WTC11 (cell line): ENCODE measurements at places on chromosomes 13 and 19. TPM values are rescaled to one million over a fixed set of nuclear protein-coding genes. Genes with fewer than 3 reads are reported as not detected.

DNA sequence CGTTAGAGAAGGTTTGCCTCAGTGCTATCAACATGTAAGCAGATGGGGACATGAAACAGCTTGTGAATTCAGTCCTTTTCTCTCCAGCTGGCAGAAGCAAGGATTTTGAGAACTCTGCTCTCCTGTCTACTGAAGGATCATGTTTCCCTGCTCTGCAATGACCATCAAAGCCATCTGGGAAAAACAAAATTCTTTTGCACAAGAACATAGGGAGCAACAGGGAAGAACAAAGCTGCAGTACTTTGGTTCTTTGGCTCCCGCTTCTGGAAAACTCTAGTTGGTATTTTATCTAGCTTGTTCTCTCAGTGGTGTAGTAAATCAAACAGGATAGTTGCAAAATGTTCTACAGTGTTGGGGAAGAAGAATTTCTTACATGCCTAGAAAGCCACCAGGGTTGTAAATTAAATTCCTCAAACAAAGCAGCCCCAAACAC is 270.4 kb downstream of the ENOX1 start:
- no peak overlapping the region for H3K4me3 ChIP-seq
- DNase-seq: no peak
- H3K27me3 ChIP-seq: no peaks in the 10 kb centered on the region

GARRE1 gene
- 16.7 to 20.8 TPM (median 19.8 TPM) in 3 replicates for total RNA-seq

OR10H4 gene
- total RNA-seq: not detected in 3 replicates

TMEM255B gene
- total RNA-seq: 4.7 to 5.9 TPM (median 4.8 TPM) in 3 replicates

DNA sequence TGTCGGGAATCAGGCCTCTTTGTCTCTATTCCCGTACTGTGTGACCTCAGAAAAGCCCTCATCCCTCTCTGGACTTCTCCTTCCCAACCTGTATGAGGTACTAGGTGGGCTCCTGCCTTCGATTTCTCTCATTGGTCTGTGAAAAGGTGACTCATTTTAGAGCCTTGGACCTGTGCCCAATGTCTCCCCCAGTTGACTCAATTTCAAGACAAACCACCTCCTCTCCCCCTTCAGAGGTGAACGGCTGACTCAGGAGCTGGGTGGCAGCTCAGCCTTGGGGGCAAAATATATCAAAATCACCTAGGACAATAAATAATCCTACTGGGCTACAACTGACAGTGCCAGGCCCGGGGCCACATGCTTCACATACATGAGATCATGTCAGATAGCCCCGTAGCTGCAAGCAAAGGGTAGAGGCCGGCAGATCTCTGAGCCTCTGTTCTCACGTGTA is 630 bp downstream of the COQ8B start:
- peaks cover 33% of the 10 kb centered on the region for H3K4me1 ChIP-seq
- no peak for DNase-seq
- peak overlapping the region; percentile 99 for H3K27ac ChIP-seq

- no peaks in the 10 kb centered on the region for H3K36me3 ChIP-seq
- no peak overlapping the region for H3K4me3 ChIP-seq
- H3K27me3 ChIP-seq: peaks cover 22% of the 10 kb centered on the region
- no peak overlapping the region for H3K27ac ChIP-seq
- peaks cover 1% of the 10 kb centered on the region for H3K4me1 ChIP-seq
Measured at GRCh38 chr19:35565016-35565856, 1.8 kb upstream of the ATP4A start.

GRCh38 chr19:29387586-29387985 is 138.2 kb upstream of the VSTM2B start:
- H3K27ac ChIP-seq: no peak overlapping the region
- DNase-seq: no peak
- H3K36me3 ChIP-seq: peaks cover 11% of the 10 kb centered on the region
- H3K4me3 ChIP-seq: no peak overlapping the region

DNA sequence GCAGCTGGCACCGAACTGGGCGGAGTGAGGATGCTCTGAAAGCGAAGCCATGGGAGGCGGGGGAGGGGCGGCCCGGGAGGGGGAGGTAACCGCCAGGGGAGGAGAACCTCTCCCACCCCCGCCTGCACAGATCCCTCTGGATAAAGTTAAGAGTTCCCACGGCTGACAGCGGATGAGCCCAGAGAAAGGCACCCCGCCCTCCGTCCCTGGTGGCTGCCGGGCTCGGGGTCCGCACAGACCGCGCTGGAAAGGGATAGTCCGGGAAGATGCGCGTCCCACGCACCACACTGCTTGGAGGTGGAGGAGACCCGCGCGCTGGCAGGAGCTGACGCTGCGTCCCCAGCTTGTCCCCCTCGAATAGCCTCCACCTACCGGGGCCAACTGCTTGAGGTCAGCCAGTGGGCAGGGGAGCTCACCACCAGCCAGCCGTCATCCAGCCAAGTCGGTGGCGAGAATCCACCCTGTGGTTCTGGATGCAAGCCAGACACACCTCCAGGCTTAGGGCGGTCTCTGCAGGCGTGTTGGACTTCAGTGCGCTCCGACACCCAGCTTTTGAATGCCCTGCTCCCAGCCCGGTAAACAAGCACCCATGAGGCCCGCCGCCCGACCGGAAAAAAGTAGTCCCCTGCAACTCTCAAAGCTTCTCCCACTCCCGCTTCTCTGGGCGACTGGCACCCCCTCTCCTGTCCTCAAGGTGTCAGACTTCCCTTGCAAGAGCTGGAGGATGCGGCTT is at the start of gene TRPC4:
Gene TRPC4, minus strand, starts transcription at position 17 of the 733 bp plus-strand sequence. CDS start 86,439 bp downstream, outside the sequence.
- H3K4me3 ChIP-seq: peak within 1 kb of the TSS; percentile 97
- H3K27ac ChIP-seq: peak within 1 kb of the TSS; percentile 66
- peaks cover 21% of the 10 kb centered on the region for H3K27me3 ChIP-seq
- H3K36me3 ChIP-seq: no peaks in the 10 kb centered on the region

GRCh38 chr19:16587833-16588823 is 15.9 kb upstream of the SLC35E1 start:
- H3K4me1 ChIP-seq: peaks cover 74% of the 10 kb centered on the region
- H3K27ac ChIP-seq: peak overlapping the region; percentile 79

GRCh38 chr19:42412227-42412626 is 15.0 kb downstream of the LIPE start:
- H3K27ac ChIP-seq: no peak overlapping the region
- H3K4me3 ChIP-seq: no peak overlapping the region
- H3K27me3 ChIP-seq: peaks cover 90% of the 10 kb centered on the region
- peak; percentile 62 for DNase-seq
- H3K4me1 ChIP-seq: peaks cover 15% of the 10 kb centered on the region

PLK5 gene
- total RNA-seq: 0.60 to 1.4 TPM (median 0.62 TPM) in 3 replicates

CABP5 gene
- total RNA-seq: not detected in 3 replicates

- DNase-seq: no peak
- no peak overlapping the region for H3K4me3 ChIP-seq
- no peaks in the 10 kb centered on the region for H3K36me3 ChIP-seq
- no peaks in the 10 kb centered on the region for H3K27me3 ChIP-seq
- no peaks in the 10 kb centered on the region for H3K4me1 ChIP-seq
Measured at GRCh38 chr19:19758164-19758563, 25.3 kb upstream of the ZNF14 start.

GRCh38 chr19:16180611-16181010 is 4.6 kb upstream of the FAM32A start:
- H3K36me3 ChIP-seq: peaks cover 3% of the 10 kb centered on the region; the same call in 1 of the 2 replicates
- no peak overlapping the region for H3K27ac ChIP-seq
- no peak overlapping the region for H3K4me3 ChIP-seq
- DNase-seq: no peak
- peaks cover 5% of the 10 kb centered on the region for H3K27me3 ChIP-seq

DNA sequence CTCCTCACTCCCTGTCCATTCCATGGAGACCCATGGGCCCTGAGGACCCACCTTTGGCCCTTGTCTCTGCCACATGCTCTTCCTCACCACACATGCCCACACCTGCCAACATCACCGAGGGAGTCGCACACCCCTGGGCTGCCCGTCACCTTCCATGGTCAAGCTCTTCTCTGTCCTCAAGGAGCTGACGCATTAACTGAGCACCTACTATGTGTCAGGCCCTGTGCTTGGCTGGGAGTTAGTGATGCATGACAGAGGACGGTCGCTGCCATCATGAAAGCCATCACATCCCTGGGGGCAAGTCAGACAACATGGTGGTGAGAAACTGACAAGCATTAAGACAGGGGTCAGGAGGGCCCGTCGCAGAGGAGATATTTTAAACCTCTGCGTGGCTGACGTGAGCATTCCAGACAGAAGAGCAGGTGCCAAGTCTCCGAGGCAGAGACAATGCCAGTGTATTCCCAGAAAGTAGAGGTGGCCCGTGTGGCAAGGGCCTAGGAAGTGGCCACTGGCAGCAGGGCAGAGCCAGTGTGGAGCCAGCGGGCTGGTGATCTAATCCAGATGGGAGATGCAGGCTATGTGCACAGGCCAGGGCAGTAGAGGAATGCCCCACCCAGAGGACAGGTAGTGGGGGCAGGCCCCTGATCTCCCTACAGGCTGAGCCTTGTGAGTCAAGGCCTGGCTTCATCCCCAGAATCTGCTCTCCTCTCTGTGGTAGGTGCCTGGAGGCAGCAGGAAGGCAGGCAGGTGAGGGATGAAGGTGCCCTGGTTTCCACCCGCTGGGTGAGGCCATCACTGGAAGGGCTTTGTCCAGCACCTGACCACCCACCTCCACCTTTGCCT is 21.2 kb downstream of the ELAVL1 start:
- H3K27me3 ChIP-seq: no peaks in the 10 kb centered on the region
- 0 out of 2 replicates have a peak overlapping the region, but pooled peaks have one; percentile 73 for H3K27ac ChIP-seq
- H3K4me1 ChIP-seq: no peaks in the 10 kb centered on the region
- peaks cover 65% of the 10 kb centered on the region for H3K36me3 ChIP-seq
- DNase-seq: no peak
- H3K4me3 ChIP-seq: no peak overlapping the region

ZNF780A gene
- 14.5 to 20.5 TPM (median 15.9 TPM) in 3 replicates for total RNA-seq

GRCh38 chr19:6774821-6775707 is 2.6 kb downstream of the VAV1 start:
- H3K4me1 ChIP-seq: peaks cover 6% of the 10 kb centered on the region; the same call in 1 of the 2 replicates
- H3K27me3 ChIP-seq: no peaks in the 10 kb centered on the region
- DNase-seq: no peak
- H3K36me3 ChIP-seq: peaks cover 6% of the 10 kb centered on the region; the same call in 1 of the 2 replicates
- no peak overlapping the region for H3K27ac ChIP-seq

SELENOV gene
- total RNA-seq: 12.6 to 15.4 TPM (median 15.1 TPM) in 3 replicates

DNA sequence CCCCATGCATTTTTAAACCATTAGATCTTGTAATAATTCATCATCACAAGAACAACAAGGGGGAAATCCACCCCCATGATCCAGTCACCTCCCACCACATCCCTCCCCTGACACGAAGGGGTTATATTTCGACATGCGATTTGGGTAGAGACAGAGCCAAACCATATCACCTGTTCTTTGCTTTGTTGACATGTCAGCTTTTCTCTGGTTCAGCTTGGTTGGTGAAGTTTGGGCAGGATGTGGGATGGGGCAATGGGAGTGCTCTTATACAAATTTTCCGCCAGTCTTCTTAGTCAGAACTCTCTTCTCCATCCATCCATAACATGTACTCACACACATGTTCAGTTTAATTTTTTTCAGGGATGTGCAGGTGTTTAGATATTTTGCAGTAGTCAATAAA is 12.9 kb downstream of the TPP2 start:
- H3K27ac ChIP-seq: no peak overlapping the region
- H3K27me3 ChIP-seq: no peaks in the 10 kb centered on the region
- peaks cover 55% of the 10 kb centered on the region for H3K36me3 ChIP-seq
- no peak overlapping the region for H3K4me3 ChIP-seq
- H3K4me1 ChIP-seq: no peaks in the 10 kb centered on the region
- no peak for DNase-seq

DNA sequence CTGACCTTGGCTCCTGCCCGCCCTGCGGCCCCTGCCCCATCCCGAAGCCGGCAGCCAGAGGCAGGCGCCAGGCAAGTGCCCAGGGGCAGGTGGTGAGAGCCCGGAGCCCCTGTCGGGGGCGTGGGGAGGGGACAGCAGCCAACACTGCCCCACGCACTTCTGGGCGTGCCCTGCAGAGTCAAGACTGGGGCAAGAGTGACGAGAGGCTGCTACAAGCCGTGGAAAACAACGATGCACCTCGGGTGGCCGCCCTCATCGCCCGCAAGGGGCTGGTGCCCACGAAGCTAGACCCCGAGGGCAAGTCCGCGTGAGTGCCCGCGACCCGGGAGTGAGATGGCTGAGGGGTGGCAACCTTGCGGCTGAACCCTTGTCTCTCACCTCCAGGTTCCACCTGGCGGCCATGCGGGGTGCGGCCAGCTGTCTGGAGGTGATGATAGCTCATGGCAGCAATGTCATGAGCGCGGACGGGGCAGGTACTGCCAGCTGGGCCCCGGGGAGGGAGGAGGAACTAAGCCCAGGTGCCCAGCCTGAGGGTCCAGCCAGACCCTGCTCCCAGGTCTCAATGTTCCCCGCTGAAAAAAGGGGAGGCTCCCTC is 17.3 kb downstream of the ANKRD24 start:
- H3K27ac ChIP-seq: no peak overlapping the region
- H3K27me3 ChIP-seq: peaks cover 49% of the 10 kb centered on the region
- H3K36me3 ChIP-seq: peaks cover 5% of the 10 kb centered on the region; the same call in 1 of the 2 replicates
- peak overlapping the region; percentile 7; the same call in 1 of the 2 replicates for H3K4me3 ChIP-seq

PPM1N gene
- total RNA-seq: 10.3 to 15.1 TPM (median 14.2 TPM) in 3 replicates

CCNE1 gene
- total RNA-seq: 34.4 to 36.0 TPM (median 35.0 TPM) in 3 replicates

- no peak overlapping the region for H3K4me3 ChIP-seq
- H3K27ac ChIP-seq: no peak overlapping the region
- no peaks in the 10 kb centered on the region for H3K27me3 ChIP-seq
- peaks cover 5% of the 10 kb centered on the region for H3K36me3 ChIP-seq
Measured at GRCh38 chr13:35162420-35162819, 220.3 kb downstream of the NBEA start.

GRCh38 chr13:33207615-33207961 is 78.0 kb downstream of the STARD13 start:
- no peaks in the 10 kb centered on the region for H3K27me3 ChIP-seq
- DNase-seq: no peak
- H3K4me1 ChIP-seq: peaks cover 18% of the 10 kb centered on the region
- H3K27ac ChIP-seq: no peak overlapping the region

GRCh38 chr13:102814025-102814607 is 15.2 kb downstream of the BIVM start:
- H3K4me1 ChIP-seq: peaks cover 3% of the 10 kb centered on the region; the same call in 1 of the 2 replicates
- no peak for DNase-seq
- H3K27ac ChIP-seq: no peak overlapping the region
- H3K4me3 ChIP-seq: no peak overlapping the region
- no peaks in the 10 kb centered on the region for H3K27me3 ChIP-seq

LRRC4B gene
- 10.0 to 11.0 TPM (median 10.9 TPM) in 3 replicates for total RNA-seq
